ENCODE measurements at places on chromosomes 6 and 20. TPM values are rescaled to one million over a fixed set of nuclear protein-coding genes. Genes with fewer than 3 reads are reported as not detected.

GRCh38 chr20:25058847-25059810 lies 1.2 kb upstream of the ACSS1 start:
- DNase-seq = peak; percentile 24

- DNase-seq = no peak
Measured at GRCh38 chr6:117933471-117933870, 26.4 kb downstream of the SLC35F1 start.

DNA sequence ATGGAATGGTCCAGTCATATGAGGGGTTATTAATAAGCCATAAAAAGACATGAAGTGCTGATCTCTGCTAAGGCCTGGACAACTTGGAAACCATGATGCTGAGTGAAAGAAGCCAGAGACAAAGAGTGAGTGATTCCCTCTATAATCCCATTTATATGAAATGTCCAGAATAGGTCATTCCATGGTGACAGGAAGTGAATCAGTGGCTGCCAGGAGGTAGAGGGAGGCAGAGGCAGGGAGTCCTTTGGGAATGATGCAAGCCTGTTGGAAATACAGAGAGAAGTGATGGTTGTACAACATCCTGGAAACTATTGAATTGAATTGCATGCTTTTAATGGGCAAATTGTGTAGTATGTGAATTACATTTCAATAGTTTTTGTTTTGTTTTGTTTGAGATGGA lies 26.4 kb downstream of the ANKRD60 start:
- DNase-seq = no peak

- DNase-seq = peak; percentile 89
Measured at GRCh38 chr6:32970413-32971241, 2.2 kb downstream of the BRD2 start.

GRCh38 chr6:12283904-12284303 lies 6.3 kb upstream of the EDN1 start:
- no peak for DNase-seq

DNA sequence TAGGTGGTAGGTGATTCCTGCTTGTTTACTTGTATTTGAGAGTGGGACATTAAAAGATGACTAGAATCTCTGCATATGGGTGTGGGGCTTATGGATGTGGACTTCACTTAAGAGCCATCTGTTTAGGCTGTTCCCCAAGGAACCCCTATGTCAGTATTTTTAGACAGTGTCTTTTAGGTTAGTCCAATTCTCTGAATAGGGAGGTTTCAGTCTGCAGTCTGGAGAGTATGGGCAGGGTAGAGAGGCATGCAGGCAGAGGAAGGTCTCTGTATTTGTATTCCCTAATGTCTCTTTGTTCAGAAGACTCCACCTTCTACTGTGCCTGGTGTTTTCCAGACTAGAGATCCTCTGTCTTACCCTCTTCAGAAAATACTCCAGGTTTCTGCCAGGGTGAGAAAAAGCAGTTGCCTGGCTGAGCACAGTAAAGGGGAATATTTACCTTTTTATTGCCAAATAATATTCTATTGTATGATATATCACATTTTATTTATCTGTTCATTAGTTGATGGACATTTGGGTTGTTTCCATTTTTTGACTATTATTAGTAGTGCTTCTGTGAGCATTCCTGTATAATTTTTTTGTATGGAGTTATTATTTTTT lies 19.1 kb downstream of the SLX4IP start:
- DNase-seq = no peak

- no peak for DNase-seq
Measured at GRCh38 chr20:34269996-34270627, 28.9 kb downstream of the ASIP start.

Gene RNF182
- polyA plus RNA-seq = 0.34 TPM

DNA sequence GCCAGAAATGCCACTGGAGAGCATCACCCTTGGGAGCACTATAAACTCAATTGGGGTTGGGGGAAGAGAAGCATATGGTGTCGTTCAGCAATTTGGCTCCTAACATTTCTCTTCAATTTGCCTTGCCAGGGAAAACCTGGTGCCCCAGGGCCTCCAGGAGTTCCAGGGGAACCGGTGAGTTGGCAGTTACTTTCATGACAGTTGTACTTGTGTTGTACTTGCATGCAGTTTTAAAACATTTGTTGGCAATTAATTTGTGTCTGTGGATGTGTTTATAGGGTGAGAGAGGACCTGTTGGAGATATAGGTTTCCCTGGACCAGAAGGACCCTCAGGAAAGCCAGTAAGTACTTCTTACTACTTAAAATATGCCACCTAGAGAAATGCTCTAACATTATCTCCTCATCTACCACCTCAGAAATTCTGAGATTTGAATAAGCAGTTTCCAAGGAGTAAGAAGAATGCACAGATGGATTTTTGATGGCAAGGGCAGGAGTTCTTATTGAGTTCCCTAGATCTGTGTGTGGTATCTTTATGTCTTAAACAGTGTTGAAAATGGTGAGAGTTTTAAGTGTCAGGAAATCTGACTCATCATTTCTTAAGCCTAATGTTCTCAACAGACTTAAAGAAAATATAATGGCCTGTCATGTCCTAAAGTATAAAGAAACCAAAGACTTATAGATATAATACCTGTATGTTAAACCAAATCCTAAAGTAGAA lies 122.5 kb downstream of the COL9A1 start:
- DNase-seq = no peak

DNA sequence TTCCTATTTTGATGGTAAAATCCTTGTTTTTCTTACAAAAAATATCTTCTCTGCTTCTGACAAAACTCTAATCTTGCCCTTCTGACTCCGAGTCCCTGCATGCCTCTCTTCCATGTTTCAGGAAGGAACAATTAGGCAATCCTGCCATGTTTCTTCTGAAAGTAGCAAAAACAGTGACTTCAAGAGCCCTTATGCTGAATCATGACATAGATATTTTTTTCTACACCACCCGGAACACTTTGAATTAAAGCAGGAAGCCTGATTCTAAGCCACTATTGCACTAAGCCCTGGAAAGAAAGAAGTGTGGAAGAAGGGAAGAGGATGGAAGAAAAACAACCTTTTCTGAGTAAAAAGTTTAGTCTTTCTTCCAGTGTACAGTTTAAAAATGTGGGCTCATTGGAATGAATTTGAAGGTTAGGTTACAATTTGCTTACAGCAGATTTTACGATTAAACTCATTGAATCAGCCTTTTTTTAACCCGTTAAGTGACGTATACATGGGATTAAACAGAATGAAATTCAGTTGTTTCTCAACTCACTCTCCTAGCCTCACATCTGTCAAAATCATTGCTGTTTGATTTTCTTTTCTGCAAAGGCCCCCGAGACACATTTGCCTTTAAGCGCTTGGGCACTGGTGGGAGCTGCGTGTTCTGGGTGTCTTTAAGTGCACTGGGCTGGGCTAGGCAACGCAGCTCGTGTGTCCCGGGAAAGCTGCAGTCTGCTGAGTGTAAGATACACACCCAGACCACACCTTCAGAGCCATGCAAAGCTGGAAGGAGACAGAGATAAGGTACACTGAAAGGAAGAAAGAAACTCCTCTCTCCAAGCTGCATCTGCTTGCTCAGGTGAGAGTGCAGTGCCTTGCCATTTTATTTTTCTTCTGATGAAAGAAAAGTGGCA lies 159.4 kb upstream of the CITED2 start:
- DNase-seq = peak; percentile 62

All from pancreas (tissue), 10 donors.